Immature natural killer cell (primary cell): ENCODE measurements at places on chromosomes 3 and 15. TPM values are rescaled to one million over a fixed set of nuclear protein-coding genes. Genes with fewer than 3 reads are reported as not detected.

DNA sequence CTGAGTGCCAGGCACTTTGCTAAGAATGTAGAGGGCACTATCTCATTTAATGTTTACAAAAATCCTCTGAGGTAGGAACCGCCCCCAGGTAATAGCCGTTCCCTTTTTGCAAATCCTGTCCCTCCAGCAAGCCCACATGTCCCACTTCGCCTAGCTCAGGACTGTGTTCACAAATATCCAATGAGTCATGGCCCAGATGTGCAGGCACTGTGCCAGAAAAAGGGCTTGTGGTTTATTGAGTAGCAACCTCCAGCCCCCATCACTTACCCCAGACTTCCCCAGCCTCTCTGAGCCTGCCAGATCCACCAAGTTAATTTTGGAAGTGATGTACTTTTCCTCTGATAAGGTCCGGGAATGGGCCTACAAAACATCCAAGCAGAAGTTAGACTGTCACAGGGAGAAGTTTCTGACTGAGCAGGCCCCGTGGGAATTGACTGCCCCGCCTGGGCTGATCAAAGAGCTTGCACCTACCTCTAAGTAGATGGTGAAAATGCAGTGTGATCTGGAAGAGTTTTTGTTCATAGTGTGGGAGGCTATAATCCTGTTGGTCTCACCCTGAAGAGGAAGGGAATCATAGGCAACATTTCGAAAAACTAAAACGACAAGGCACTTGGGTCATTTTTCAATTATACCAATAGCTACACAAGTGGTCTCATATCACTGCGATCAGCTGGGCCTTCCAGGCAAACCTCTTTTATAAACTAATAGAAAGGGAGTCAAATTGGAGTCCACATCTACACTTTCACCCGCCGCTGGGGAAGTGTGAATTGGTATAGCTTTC is 15.7 kb downstream of the KIF9 start:
- DNase-seq, result no peak
- H3K4me3 ChIP-seq, result no peak overlapping the region
- H3K27me3 ChIP-seq, result no peaks in the 10 kb centered on the region
- no peaks in the 10 kb centered on the region for H3K4me1 ChIP-seq
- no peaks in the 10 kb centered on the region for H3K36me3 ChIP-seq

CMTM8 gene
- 1.8 TPM for polyA plus RNA-seq

C3orf22 gene
- not detected for polyA plus RNA-seq

KLHL40 gene
- polyA plus RNA-seq, result not detected
